ENCODE measurements at places on chromosomes 6 and 20.

GRCh38 chr20:53202777-53203176 lies 230.6 kb downstream of the TSHZ2 start:
- DNase-seq, result no peak

- DNase-seq, result no peak
Measured at GRCh38 chr6:20242397-20242796, 30.1 kb upstream of the MBOAT1 start.

DNA sequence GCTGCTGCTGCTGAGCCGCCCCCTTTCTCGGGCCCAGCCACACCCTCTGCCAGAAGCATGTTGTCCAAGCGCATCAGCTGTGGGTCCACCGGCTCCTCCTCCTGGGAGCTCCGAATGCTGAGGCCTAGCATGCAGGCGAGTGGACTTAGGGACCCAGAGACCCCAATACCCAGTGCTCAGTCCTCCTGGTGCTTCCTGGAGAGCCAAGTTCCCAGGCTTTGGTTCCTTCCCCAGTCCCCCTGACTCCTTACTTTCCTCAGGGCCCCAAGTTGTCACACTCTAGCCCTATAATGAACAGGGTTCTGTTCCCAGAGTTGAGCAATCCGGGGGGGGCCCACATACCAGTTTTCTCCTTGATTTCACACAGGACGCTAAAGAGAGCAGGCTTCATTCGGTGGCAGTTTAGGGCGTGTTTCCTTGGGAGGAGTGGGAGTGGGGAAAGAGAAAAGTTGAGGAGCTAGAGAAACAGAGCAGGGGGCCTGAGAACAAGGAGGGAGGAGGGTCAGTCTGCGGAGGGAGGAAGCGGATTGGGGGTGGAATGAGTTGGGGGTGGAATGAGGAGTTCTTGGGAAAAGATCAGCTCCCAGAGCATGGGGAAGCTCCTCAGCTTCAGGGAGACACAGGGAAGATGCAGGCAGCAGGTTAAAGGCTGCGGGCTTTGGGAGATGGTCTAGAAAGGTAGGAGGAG lies 1.5 kb downstream of the PBX2 start:
- DNase-seq, result no peak

DNA sequence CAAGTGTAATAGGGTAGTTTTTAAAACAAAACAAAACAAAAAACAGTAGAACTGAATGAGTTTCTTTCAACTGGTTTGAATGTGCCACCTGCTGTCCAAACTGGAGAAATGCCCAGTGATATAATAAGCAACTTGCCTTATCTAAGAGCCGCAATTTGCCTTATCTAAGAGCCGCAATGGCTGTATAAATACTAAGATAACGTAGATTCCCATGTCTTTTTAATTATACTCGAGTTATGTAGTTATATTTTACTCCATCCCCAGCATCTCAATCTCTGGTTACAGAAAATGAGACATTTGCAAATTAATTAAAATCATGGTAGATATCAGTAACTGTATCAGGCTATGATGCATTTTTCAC lies 67.2 kb downstream of the RPP40 start:
- no peak for DNase-seq

DNA sequence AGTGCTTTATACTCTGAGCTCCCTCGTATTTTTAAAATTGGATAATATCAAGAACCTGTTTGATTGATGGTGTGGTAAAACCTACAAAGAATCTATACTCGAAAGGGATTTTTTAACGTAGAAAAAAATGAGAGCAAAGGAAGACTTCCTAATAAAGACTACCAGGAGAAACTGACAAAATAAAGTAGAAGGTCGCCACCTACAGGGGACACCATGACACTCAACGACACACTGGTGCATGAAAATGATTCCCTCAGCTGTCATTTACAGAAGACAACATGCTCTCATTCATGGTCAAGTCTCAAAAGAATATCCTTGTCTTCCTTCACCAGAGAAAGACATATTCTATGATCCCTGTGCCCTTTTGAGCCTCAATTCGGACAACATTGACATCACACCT lies 10.1 kb upstream of the NHSL1 start:
- peak; percentile 28 for DNase-seq

DNA sequence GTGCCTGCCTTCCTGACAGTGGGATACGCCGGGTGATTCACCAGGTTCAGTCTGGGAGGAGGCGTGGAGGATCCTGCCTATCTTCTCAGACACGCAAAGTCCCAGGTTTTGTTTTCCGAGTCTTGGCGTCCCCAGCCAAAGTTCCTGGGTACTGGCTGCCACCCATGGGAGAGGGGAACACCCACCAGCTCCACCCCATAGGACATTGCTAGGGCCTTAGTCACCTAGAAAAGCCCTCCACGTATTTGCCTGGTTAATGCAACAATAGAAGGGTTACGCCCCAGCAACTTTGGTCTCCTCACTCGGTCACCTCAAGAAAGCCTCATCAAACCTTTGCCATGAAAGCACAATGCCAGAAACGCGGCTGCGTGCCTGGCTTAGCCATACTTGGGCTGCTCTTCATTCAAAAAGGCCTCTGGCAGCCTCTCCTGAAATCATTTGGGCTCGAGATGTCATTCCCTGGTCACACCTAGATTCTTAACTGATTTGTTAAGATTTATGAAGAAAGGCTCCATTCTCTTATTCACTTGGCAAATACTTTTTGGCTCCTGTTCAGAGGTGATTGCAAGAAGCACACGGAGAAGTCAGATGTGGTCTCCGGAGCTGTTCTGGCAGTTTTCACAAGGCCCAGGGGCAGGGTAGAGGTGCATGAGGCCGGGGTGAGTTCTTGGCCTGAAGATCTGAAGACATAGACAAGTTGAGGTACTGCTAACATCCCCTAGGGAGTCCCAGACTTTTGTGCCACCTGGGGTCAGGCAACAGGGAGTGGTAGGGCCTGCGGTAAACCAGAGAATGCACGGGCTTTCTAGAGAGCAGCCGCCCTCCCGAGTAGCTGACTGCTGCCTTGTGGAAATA lies 35.5 kb upstream of the ZNF133 start:
- no peak for DNase-seq

DNA sequence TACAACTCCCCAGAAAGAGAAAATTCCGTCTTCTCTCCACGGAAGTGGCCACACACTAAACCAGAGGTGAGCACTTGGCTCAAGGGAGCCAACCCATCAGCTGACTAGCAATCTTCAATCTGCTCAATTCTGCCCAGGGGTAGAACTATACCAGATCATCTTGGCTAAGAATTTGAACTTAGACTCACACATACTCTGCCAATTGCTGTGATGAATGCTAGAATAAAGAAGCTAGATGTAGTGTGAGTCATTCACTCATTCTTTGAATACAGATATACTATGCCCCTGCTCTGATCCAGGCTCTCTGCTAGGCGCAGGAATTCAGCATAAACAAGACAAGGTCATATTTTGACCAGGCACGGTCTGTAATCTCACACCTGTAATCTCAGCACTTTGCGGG lies 147.9 kb upstream of the SHLD1 start:
- DNase-seq, result no peak

DNA sequence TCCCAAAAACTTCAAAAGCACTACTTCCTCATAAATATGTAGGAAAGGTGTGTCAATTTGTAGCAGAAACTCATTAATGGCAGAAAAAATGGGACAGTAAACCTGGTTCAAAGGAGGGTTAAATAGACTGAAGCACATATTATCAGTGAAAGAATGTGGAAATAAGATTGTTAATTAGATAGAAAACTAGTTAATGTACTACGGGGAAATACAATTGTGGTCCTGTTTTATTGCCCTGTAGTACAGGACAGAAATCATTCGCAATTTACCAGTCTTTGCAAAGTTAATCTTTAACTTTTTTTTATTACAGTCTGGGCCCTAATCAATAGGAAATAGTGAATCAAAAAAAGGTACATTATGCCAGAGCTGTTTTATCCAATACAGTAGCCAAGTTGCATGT lies 82.0 kb upstream of the PAK5 start:
- no peak for DNase-seq

- no peak for DNase-seq
Measured at GRCh38 chr6:51529240-51529639, 558.2 kb downstream of the PKHD1 start.

- DNase-seq, result peak; percentile 84
Measured at GRCh38 chr6:30672445-30673253, at the start of gene DHX16. Gene DHX16, minus strand, starts transcription at chr6:30673006. Its CDS starts 165 bp downstream, at chr6:30672841.

DNA sequence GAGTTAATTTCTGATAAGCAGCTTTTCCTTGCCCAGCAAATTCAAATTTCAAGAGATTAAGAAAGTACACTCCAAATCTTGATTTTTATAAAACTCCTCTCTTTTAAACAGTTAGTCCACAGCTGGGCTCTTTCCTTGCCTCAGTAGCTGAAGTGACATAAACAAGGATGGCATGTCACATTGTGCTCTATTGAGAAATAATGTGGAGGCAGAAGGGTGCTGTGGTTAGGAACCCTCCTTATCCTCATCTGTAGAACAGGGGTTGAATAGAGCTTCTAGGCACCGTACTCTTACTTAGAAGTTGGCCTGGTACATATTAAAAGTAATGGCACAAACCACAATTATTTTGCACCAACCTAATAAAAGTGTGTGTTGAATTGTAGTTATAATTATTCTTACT lies 70.3 kb downstream of the RSPO3 start:
- DNase-seq, result no peak

GRCh38 chr6:13841936-13842335 lies 27.6 kb upstream of the MCUR1 start:
- DNase-seq, result no peak

GRCh38 chr6:45156075-45156474 lies 172.1 kb upstream of the RUNX2 start:
- no peak for DNase-seq

DNA sequence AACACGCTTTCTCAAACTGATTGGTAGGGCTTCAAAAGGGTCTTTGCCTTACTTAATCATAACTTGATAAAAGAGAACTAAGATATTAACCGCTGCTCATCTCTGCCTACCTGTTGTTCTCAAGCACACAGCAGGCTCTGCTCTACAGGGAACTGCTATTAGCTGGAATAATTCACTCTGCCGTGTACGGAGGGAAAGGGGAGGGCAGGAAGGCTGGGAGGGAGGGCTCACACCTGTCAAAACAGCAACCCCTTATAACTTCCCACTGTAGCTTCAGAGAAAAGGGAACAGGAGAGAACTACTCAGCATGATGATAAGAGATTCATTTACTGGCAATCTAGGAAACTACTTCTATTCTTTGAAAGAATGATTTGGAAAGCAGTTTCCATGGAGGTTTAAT lies 75.1 kb downstream of the ZMYND8 start:
- DNase-seq, result no peak

DNA sequence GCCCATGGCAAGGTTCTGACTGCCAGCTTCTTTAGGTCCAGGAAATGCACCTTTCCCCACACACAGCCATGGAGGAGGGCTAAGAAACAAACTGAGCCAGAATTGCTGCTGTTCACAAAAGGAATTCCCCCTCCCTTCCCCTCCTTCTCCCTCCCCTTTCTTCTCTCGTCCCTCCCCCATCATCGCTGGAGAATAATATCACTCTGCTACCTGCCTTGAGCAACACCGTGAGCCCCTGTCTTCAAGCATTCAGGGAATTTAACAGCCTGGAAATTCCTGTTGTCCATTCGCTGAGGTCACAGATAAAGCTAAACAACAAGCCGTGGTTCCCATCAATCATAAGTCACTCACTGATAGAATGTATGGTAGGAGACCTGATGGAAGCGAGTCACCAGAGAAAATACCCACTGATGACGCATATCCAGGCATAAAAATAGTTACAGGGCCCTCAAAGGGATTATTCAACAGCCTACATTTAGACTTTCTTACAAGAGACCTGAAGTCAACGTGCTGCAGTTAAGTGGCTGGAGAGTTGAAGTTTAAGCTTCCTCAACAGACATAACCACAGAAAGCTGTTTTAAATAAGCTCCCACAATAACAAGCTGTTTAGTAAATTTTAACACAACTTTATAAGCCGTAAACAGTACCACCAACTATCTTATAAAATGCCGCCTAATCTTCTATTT lies 59.7 kb downstream of the HIVEP2 start:
- DNase-seq, result no peak

- no peak for DNase-seq
Measured at GRCh38 chr6:28638787-28639430, 113.2 kb downstream of the GPX5 start.

- no peak for DNase-seq
Measured at GRCh38 chr20:51473771-51474170, 68.7 kb downstream of the NFATC2 start.

DNA sequence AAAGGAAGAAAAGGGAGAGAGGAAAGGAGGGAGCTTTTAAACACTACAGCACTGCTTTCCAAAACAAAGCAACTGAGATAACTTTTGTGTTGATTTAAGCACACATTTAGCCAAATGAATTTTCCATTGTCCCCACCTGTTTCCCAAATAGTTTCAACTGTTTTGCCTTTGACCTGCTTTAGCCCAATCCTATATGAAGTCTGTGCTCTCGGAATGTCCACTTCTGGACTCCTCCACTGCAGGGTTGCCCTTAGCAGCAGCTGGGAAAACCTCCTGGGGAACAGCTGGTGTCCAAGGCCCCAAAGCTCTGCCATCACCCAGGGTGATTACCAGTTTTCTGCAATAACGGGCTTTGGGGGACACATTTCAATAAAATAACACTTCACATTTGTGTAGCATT lies 44.9 kb upstream of the PKHD1 start:
- DNase-seq, result no peak

DNA sequence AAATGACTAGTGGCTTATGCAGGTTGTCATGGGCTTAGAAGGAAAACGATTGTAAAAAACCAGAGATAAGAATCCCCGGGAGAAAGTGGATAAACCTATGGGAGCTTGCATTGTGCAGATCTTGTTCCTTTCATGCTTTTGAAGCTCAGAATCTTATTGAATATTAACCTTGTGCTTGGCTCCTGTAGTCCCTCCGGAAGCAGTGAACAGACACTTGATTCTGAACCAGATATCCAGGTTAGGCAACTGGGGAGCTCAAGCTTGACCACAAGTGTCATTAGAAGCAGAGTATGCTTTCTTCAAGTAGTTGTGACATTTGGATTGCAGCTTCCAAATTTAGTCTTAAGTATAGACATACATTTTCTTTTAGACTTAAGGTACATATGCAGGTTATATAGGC lies 212.6 kb upstream of the MOCS1 start:
- DNase-seq, result no peak

DNA sequence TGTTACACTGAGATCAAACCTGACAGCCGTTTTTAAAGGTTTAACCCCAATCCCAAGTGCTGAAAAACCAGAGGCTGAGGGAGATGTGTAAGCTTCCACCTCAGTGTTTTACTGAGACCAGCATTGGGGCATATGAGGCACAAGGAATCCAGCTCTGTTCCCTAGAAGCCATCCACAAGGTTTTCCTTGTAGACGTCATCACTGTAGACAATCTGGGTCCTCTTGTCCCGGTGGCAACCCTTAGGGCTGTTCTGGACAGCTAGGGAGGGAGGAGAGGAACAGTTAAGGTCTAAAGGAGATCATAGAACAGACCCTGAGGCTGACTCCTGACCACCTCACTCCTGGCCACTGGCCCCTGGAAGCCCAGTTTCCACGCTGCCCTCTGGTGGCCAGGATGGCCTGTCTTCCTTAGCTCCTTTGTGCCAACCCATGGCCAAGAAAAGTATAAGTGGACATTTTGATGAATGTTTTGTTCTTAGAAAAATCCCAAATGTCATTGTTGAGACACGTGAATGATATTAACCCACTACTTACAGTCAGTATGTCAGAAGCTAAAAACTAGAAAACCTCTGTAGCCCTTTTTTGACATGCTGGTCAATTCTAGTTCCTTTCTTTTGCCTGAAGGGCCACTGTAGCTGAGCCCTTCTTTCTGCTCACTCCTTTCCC lies 6.4 kb downstream of the CFB start:
- peak; percentile 51 for DNase-seq

GRCh38 chr6:67200626-67201403 lies 1434.3 kb upstream of the ADGRB3 start:
- no peak for DNase-seq

Data from D721Med (cell line).